ENCODE measurements at places on chromosomes 4 and X. TPM values are rescaled to one million over a fixed set of nuclear protein-coding genes. Genes with fewer than 3 reads are reported as not detected.

DNA sequence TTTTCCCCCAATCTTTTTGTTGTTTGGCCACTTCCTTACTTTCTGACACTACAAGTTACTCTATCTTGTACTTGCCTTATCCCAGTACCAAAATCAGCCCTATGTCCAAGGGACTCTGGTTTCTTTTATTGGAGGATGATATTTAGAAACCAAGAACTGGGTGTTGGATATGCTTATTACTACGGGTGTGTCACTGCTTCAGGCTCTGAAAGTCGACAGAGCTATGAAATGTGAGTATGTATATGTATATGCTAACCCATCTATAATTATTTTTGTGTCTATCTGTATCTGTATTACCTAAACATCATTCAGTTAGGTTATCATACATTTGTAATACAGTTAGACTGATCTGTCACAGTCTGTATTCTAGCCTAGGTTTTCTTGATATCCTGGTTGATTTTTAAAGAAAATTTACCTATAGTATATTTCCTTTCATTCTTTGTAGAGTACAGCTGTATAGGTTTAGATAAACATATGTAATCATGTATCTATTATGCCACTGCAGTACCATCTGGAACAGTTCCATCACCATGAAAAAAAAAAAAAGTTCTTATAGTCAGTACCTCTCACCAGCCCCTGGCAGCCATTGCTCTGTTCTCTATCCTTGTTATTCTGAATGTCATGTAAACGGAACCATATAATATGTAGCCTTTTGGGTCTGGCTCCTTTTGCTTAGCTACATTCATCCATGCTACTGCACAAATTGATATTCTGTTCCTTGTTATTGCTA, 18.1 kb downstream of the SEC24B start:
- DNase-seq: no peak

GRCh38 chr4:24470666-24471485, 113.5 kb downstream of the DHX15 start:
- DNase-seq: peak; percentile 29

GRCh38 chrX:150291014-150291413, 72.1 kb upstream of the MAMLD1 start:
- no peak for DNase-seq

DNA sequence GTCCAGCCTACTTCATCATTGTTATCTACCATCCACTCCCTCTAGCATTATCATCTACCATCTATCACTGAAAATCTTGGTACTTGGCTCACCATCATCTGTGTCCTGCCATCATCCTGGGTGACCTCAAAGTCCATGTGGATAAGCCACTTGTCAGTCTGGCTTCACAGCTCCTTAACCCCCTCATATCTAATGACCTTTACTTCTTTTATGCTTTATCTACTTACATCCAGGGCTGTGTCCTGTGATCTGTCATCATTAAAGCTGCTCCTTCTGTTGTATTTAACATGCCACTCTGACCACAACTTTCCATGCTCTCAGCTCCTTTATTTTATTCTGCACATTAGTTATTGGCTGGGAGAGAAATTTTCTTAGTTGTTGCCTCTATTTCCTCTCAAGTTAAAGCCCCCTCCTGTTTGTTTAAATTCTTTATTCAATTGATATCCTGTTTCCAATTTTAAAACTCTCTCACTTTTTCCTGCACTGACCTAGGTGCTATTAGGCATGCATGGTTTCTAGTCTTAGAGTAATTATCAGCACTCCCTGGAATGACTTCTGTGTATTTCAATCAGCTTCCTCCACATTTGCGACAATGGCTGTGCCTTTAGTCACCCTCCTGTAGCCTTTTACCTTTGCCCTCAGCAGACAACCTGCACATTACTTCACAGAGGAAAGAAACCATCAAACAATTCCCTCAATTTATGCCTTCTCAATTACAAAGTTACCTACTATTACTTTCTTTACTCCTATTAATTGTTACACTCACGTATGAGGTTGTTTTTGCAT, 8.1 kb upstream of the FABP2 start:
- no peak for DNase-seq

- DNase-seq: peak; percentile 39
These were observed 599.5 kb downstream of the FSTL5 start for GRCh38 chr4:161564230-161564834.

- no peak for DNase-seq
These were observed 14.7 kb downstream of the EXOC1L start for GRCh38 chr4:55834086-55834795.

DNA sequence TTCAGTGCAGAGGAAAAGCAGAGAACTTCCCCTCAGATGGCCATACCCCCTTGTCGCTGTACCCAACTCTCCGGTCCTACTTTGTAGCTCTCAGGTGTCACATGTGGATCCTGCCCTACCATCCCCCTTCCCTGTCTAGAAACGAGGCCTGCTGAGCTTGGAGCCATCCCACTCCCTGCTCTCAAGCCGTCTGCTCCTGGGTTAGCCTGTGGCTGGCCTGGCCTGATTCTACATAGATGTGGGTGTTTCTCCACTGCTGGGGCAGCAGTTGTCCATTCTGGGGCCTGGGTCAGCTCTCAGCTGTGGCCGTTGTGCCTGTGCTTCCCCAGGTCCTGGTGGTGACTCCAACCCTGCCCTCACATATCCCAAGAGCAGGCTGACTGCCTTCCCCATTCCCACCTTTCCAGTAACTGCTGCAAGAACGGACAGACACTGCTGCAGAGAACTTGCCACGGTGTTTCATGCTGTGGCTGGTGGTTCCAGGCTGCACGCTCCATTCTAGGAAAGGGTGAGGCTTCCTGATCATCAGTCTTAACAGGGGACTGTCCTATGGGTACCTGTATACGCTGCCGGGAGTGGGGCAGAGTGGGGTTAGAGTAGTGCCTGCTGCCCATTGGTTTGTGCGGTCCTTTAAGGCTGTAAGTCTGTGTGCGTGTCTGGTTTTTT, 3.6 kb downstream of the IL9R start:
- DNase-seq: no peak

- DNase-seq: peak; percentile 87
These were observed 103.5 kb upstream of the NOCT start for GRCh38 chr4:138911909-138912703.

- DNase-seq: no peak
These were observed 56.1 kb downstream of the TRIML2 start for GRCh38 chr4:188053302-188053701.

- DNase-seq: peak; percentile 25
These were observed 26.3 kb downstream of the SORCS2 start for GRCh38 chr4:7218686-7219085.

GRCh38 chr4:5611750-5612149, 96.6 kb downstream of the EVC2 start:
- peak; percentile 29 for DNase-seq

GRCh38 chr4:168409089-168409801, 71.0 kb downstream of the DDX60L start:
- peak; percentile 29 for DNase-seq

- no peak for DNase-seq
These were observed 570.9 kb upstream of the ZFP42 start for GRCh38 chr4:187424636-187425035.

DNA sequence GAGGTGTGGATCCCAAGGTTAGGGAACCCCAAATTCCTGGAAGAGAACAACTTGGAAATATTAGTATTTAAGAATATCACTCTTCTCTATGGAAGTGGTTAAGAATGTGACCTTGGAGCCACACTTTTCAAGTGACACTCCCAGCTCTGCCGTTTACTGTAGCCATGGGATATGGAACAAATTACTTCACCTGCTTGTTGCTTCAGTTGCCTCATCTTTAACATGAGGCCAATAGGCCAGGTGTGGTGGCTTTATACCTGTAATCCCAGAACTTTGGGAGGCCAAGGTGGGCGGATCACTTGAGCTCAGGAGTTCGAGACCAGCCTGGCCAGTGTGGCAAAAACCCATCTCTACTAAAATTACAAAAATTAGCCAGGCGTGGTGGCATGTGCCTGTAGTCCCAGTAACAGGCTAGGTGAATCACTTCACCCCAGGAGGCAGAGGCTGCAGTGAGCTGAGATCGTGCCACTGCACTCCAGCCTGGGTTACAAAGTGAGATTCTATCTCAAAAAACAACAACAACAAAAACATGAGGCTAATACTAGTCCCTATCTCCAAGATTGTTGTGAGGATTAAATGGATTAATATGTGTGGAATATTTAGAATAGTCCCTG, 13.0 kb downstream of the IL13RA1 start:
- DNase-seq: no peak

DNA sequence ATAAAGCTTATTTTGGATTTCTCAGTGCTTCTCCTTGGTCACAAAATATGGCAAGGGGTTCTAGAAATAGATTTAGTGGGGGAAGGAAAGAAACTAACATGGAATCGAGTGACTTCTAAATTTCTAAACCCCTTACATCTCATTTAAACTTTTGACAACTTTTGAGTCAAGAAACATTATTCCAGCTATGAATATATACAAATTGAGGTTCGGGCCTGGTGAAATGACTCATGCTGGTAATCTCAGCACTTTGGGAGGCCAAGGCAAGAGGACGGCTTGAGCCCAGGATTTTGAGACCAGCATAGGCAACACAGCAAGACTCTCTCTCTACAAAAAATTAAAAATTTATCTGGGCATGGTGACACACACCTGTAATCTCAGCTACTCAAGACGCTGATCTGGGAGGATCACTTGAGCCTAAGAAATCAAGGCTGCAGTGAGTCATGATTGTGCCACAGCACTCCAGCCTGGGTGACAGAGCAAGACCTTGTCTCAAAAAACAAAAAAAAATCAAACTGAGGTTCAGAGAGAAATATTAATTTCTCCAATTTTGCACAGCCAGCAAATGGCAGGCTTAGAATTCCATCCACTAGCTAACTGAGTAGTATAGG, 99.8 kb downstream of the ANXA3 start:
- no peak for DNase-seq

DNA sequence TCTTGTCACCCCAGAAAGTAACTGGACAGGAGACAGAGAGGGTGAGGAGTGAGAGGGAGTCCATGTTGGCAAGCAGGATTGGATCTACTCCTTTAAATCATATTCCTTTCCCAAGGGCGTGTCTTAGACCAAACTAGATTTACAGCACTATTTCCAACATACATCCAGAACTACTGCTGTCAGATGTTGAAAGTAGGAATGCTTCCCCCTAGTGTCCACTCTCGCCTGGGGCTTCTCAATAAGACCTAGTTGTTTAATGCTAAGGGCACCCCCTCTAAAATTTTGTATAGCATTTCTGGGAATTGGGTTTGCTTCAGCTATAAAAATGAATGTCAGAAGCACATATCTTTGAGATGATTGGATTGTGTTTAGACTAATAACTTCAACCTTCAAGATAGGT, 13.3 kb downstream of the OFD1 start:
- peak; percentile 53 for DNase-seq

GPR34 gene
- not detected for total RNA-seq

FGG gene
- 0.20 TPM for total RNA-seq

UBA1 gene
- 280 TPM for total RNA-seq
